ENCODE measurements at places on chromosomes 3 and 15. TPM values are rescaled to one million over a fixed set of nuclear protein-coding genes. Genes with fewer than 3 reads are reported as not detected.

DNA sequence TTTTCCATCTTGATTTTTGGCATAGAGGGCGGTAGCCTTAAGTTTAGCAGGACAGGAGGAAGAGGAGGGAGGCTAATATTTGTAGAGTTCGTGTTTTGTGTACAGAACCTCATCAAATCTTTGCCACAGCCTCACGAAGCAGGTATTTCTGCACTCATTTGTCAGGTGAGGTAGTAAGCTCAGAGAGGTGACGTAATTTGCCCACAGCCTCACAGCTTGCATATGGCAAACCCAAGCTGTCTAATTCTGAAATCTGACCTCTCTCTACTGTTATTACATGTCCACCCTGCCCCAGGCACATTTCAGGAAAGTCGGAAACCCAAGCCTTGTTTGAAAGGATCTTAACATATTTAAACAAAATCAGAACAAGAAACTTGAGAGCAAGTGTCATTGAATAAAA lies 91.1 kb upstream of the TPM1 start:
- DNase-seq: no peak

DNA sequence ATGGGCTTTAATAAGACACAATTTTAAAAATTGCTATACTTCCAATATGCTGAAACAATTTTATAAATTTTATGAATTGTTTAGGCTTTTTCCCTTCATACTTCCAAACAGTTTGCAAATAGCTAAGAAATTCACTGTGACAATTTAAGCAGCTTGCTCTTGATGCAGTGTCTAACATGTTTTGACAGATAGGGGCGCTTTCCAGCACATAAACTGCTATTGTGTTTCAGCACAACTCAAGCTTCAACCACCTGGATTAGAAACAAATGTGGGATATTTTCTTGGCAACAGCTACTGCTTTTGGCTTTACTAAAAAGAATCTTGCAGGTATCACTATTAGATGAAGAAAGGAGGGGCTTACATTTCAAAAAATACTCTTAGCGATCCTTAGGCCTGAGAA lies 565.8 kb upstream of the DPPA4 start:
- no peak for DNase-seq

DNA sequence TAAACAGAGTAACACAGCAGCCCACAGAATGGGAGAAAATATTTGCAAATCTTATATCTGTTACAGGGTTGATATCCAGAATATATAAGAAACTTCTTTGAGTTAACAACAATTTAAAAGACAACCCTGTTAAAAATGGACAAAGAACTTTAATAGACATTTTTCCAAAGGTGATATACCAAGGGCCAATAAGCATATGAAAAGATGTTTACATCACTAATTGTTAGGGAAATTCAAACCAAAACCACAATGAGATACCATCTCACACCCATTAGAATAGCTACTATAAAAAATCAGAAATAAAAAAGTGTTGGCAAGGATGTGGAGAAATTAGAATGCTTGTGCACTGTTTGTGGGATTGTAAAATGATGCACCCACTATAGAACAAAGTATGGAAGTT lies 110.8 kb downstream of the SPATA16 start:
- no peak for DNase-seq

DNA sequence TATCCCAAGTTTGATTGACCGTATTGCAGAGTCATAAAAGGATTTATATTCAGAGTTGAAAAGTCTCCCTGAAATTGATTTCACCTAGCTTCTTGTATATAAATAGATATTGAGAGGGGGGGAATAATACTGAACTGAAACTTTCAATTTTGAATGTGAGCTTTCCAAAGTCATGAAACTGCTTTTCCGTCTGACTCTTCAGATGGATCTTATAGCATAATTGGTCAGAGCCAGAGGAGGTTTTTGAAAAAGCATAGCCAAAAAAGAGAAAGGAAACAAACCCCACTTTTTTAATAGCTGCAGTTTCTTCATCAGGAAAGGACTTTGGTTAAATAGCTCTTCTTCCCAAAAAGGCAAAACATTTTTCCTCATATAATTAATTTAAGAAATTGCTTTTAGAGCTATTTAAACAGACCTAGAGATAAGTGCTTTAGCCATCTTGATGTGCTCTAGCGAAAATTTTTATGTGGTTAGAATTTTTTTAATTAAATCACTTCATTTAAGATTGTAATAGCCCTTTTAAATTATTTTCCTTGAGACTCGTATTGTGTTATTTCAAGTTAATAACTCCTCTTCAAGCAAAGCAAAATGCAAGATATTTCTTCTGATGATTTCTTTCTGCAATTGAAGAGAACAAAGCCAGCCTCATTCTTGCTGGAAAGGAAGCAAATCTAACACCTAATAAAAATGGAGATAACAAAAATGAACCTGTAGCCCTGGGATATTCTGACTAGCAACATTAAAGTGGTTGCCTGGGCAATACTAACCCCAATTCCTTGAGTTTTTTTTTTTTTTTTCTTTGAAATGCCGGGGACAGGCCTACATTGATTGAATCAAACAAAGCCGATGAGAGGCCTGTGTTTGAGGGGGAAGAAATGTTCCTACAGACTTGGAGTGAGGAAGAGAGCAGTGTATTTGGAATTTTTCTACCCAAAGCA lies 173.6 kb downstream of the PTPRG start:
- no peak for DNase-seq

- no peak for DNase-seq
Observed at GRCh38 chr15:31365655-31366127, 39.1 kb downstream of the KLF13 start.

DNA sequence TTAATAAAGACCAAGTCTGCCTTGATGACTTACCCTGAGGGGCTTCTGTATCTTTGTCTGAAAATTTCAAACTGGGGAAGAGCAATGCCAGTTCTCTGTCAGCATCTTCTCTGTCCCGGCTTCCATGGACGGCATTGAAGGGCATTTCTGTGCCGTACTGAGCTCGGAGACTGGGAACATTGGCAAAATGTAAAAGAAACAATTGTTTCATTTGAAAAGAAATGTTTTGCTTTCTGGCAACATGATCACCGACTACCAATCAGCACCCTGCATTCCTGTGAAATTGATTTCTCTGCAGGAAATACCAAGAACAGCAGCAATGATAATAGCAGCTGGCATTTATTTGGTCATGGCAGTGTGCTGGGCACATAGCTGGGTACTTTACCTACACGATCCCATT lies 26.2 kb downstream of the NME9 start:
- no peak for DNase-seq

DNA sequence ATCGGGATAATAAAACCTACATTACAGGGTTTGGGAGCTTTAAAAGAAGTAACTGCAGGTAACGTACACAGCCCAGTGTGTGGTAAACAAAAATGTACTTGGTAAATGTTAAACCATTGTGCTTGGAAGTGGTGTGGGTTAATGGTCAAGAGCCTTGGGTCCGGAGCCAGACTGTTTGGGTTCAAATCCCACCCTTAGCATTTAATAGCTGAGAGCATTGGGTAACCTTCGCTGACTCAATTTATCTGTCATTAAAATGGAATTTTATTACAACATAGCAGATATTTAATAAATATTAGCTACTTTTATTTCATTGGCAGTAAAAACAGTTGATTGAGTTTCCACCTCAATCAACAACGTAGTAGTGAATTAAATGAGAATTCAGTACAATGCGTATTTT lies 1.5 kb downstream of the FSTL1 start:
- DNase-seq: no peak

- DNase-seq: no peak
Observed at GRCh38 chr3:112117841-112118571, 15.0 kb downstream of the GCSAM start.

- no peak for DNase-seq
Observed at GRCh38 chr15:63385911-63386531, 4.4 kb upstream of the CA12 start.

- DNase-seq: no peak
Observed at GRCh38 chr3:169478566-169479313, 184.8 kb downstream of the MECOM start.

- DNase-seq: no peak
Observed at GRCh38 chr15:73829523-73829922, 43.8 kb upstream of the TBC1D21 start.

DNA sequence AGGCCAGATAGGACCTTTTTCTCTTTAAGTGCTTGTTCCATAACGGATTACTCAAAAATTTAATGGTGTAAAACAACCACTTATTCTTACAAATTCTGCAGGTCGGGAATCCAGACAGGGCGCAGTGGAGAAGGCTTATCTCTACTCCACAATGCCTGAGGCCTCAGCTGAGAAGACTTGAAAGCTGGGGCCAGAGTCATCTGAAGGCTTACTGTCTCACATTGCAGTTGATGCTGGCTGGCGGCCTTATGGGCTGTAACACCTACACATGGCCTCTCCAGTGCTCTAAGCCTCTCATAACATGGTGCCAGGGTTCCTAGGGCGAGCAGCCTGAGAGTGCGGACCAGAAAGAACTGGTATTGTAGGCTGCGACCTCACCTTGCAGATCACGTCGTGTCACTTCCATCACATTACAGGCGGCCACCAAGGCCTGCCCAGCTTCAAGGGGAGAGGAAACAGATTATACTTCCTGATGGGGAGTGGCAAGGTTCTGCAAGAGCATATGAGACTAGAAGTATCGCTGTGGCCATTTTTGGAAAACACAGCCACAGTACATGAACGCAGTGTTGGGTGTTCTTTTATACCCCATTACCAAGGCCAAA lies 32.4 kb downstream of the CMTM7 start:
- DNase-seq: no peak

GRCh38 chr15:57538821-57539220 lies 52.9 kb upstream of the MYZAP start:
- no peak for DNase-seq

- no peak for DNase-seq
Observed at GRCh38 chr3:194315965-194316361, 35.2 kb downstream of the CPN2 start.

DNA sequence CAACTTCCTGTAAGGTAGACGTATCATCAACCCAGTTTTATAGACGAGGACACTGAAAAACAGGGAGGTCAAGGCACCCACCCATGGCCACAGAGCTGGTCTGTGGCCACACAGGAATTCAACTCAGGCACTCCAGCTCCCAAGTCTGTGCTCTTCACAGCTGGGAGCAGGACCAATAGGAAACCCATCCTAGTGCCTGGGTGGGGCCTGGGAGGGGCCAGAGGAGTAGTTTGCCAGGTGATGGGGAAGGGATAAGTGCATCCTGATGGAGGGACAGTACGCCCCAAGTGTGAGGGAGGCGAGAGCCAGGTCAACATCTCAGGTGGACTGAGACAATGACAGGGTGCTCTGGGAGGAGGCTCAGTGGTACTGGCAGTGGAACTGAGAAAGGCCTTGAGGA lies 22.0 kb downstream of the KIF9 start:
- DNase-seq: no peak

- DNase-seq: no peak
Observed at GRCh38 chr15:26702381-26702780, 70.5 kb downstream of the GABRB3 start.

GRCh38 chr15:75171408-75171807 lies 30.3 kb upstream of the C15orf39 start:
- DNase-seq: no peak

- no peak for DNase-seq
Observed at GRCh38 chr3:18422972-18423371, 2.2 kb downstream of the SATB1 start.

- DNase-seq: no peak
Observed at GRCh38 chr3:39801216-39801615, 8.2 kb upstream of the MYRIP start.

DNA sequence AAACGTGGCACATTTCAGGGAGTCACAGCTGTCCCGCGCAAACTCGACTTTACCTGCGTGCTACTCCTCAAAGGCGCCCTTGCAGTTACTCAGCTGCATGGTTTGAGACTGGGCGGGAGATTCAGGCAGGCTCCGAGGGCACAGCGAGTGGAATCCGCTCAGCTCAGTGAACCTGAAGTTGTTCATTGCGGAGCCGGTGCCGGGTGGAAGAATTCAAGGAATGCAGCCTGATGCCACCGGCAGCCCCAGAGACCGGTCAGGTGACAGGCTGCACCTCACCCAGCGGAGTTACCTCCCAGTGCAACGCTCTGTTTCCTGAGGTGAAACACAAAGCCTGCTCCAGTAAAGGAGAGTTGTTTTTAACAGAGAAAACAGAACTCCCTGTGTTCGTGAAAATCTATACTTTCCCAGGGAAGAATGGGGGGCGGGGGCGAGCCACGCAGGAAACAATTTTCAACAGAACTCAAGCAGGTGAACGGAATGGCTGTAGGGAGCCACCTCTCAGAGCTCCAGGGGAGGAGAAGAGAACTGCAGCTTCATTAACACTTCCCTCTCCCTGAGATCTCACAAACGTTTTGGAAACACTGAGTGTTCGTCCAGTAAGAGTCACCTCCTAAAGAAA lies 3.8 kb downstream of the VEPH1 start:
- peak; percentile 77 for DNase-seq

- DNase-seq: no peak
Observed at GRCh38 chr3:8490079-8490552, 11.5 kb upstream of the LMCD1 start.

DNA sequence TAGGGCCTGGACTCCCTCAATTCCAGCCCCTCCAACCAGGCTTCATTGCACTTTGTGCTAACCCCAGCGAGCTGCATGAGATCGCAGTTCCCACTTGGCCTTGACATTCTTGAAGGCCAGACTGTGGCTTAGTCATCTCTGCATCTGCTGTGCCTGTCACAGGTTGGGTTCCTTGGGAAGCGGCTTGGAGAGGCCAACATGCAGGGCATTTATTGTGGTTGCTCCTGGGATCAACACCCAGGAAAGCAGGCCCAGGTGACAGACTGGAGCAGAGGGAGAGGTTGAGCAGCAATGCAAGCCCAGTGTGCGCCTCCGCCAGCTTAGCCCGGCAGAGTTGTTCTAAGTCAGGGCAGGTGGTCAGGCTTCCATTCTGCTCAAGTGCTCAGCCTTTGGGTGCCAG lies 10.5 kb downstream of the ABCF3 start:
- DNase-seq: no peak

GRCh38 chr15:59595434-59595915 lies 16.1 kb upstream of the GCNT3 start:
- DNase-seq: no peak

GRCh38 chr3:78848392-78849288 lies 919.2 kb downstream of the ROBO1 start:
- DNase-seq: no peak

- no peak for DNase-seq
Observed at GRCh38 chr15:76903251-76903681, 1.9 kb downstream of the SCAPER start.

The RNU5B-1 gene
- 15.0 TPM for total RNA-seq

The GUCA1C gene
- total RNA-seq: not detected

The PLSCR4 gene
- total RNA-seq: 6.0 TPM

The CATSPER2 gene
- total RNA-seq: 5.1 TPM

The MINAR1 gene
- total RNA-seq: 3.0 TPM

The CLDN18 gene
- 7.3 TPM for total RNA-seq

The GANC gene
- 24.4 TPM for total RNA-seq

The CFAP100 gene
- total RNA-seq: 4.3 TPM

The PHLDB2 gene
- total RNA-seq: 43.5 TPM

The NEK11 gene
- 13.8 TPM for total RNA-seq

The LMLN gene
- 10.8 TPM for total RNA-seq

The FETUB gene
- total RNA-seq: not detected

The NECTIN3 gene
- total RNA-seq: 56.1 TPM

The PLA2G4D gene
- not detected for total RNA-seq

The ITIH3 gene
- 0.97 TPM for total RNA-seq

Measured in type B pancreatic cell (in vitro differentiated cells).